ENCODE measurements at places on chromosomes 6 and 20.
A peak's percentile ranks its signal among the peaks of the same experiment; 100 is the strongest.

DNA sequence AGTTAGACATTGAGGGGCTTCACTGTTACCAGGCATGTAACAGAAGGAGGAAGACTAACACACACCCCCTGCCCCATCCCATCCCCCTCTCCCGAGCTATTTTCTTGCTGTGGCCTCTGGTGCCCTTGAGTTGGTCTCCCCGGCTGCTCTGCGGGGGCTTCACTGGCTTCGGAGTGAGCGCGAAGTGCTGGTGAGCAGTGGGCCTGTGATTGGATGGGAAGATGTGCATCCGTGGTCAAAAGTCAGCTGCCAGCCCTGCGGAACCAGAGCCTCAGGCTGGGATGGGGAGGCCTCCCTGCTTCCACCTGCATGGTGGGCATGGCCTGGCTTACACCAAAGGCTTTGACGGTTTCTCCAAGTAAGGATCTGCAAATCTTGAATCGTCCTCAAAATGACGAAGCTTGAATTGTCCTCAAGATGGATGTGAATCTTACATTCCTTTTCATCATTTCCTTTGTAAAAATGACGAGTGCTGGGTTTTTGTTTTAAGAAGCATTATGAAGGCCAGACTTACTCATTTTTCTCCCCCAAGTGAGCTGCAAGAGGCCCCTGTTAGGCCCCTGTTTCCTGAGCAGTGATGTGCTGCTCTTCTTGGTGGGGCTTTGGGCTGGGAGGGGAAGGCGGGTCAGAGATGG is 23.7 kb downstream of the SPATA2 start:
- peak overlapping the region; percentile 49 for H3K27ac ChIP-seq
- DNase-seq, result no peak
- H3K36me3 ChIP-seq, result peaks cover 39% of the 10 kb centered on the region
- H3K27me3 ChIP-seq, result no peaks in the 10 kb centered on the region
- peaks cover 28% of the 10 kb centered on the region for H3K4me1 ChIP-seq

DNA sequence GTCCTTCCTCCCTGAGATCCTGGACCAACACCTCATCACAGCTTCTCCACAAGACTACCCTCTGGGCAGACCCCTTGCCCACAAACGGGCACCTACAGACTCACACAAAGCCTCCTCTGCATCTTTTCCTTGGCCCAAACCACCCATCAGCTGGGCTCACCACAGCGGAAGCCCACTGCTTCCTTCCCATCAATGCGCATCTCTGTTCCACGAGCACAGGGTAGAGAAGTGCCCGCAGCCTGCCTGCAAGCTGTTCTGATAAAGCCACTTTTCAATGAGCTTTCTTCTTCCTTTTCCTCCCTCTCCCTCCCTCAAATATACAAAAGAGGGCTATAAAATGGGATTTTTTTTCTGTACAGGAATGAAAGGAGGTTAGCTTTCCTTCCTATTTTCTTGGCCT is 111.2 kb downstream of the NFATC2 start:
- H3K36me3 ChIP-seq, result peaks cover 57% of the 10 kb centered on the region
- peaks cover 51% of the 10 kb centered on the region for H3K4me1 ChIP-seq
- peak overlapping the region; percentile 61 for H3K27ac ChIP-seq
- H3K27me3 ChIP-seq, result no peaks in the 10 kb centered on the region
- peak overlapping the region; percentile 51 for H3K4me3 ChIP-seq

DNA sequence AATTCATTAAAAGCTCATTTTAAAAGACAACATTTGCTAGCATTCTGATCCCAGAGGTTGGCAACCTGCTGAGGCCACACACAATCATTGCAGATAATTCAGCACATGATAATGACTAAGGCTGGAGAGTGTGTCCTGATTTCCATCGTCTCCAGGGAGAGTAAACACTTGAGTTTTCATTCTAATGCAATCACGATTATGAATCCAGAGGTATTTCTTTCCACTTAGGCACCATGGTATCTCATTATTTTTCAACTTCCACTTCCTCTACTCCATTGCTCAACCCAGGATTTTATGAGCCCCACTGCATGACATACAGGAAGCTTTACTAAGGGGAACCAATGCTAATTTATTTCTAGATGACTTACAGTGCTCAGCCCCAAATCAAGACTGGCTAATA is 273.8 kb upstream of the AGPAT4 start:
- no peaks in the 10 kb centered on the region for H3K27me3 ChIP-seq
- H3K36me3 ChIP-seq, result no peaks in the 10 kb centered on the region
- no peaks in the 10 kb centered on the region for H3K4me1 ChIP-seq
- H3K4me3 ChIP-seq, result no peak overlapping the region
- no peak for DNase-seq

GRCh38 chr6:125546841-125547251 is 202.6 kb upstream of the HEY2 start:
- no peak overlapping the region for H3K4me3 ChIP-seq
- H3K36me3 ChIP-seq, result no peaks in the 10 kb centered on the region
- DNase-seq, result no peak
- peaks cover 36% of the 10 kb centered on the region for H3K27me3 ChIP-seq

DNA sequence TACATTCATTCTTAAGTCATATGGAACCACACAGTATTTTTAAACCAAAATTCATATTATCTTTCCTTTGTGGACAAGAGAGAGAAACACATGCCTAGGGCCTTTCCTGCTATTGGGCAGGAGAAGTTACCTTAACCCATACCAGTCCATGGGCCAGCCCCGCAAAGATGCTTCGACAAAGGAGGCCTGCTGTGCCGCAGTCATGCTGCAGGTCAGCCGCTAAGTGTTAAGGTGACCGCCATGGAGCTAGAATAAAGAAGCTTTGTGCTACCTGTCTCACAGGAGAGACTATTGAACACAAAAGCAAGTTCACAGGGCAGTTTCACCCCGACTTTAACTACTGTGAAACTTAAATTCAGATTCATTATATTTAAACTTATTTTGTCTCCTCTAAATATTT is 62.3 kb upstream of the TMEM181 start:
- no peak overlapping the region for H3K27ac ChIP-seq
- H3K4me3 ChIP-seq, result no peak overlapping the region
- peaks cover 12% of the 10 kb centered on the region for H3K36me3 ChIP-seq
- H3K27me3 ChIP-seq, result no peaks in the 10 kb centered on the region
- DNase-seq, result no peak
- no peaks in the 10 kb centered on the region for H3K4me1 ChIP-seq

DNA sequence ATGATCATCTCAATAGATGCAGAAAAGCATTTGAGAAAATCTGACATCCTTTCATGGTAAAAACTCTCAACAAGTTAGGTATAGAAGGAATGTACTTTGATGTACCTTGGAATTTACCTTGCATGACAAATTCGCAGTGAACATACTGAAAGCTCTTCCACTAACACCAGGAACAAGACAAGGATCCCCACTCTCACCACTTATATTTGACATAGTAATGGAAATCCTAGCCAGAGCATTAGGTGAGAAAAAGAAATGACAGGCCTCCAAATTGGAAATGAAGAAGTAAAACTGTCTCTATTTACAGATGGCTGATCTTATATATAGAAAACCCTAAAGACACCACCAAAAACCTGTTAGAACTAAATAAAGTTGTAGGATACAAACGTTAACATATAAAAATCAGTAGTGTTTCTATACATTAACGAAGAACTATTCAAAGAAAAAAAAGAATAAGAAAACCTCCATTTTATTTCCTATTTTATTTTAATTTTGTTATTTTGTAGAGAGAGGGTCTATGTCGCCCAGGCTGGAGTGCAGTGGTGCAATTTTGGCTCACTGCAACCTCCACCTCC is 26.9 kb downstream of the PCNA start:
- H3K4me3 ChIP-seq, result no peak overlapping the region
- no peak overlapping the region for H3K27ac ChIP-seq
- no peak for DNase-seq
- peaks cover 5% of the 10 kb centered on the region for H3K36me3 ChIP-seq

- no peaks in the 10 kb centered on the region for H3K27me3 ChIP-seq
- peaks cover 10% of the 10 kb centered on the region for H3K36me3 ChIP-seq
- DNase-seq, result peak; percentile 48
- peak overlapping the region; percentile 81 for H3K4me3 ChIP-seq
- peaks cover 35% of the 10 kb centered on the region for H3K4me1 ChIP-seq
These were observed 897 bp downstream of the CHD6 start for GRCh38 chr20:41617059-41617901.

DNA sequence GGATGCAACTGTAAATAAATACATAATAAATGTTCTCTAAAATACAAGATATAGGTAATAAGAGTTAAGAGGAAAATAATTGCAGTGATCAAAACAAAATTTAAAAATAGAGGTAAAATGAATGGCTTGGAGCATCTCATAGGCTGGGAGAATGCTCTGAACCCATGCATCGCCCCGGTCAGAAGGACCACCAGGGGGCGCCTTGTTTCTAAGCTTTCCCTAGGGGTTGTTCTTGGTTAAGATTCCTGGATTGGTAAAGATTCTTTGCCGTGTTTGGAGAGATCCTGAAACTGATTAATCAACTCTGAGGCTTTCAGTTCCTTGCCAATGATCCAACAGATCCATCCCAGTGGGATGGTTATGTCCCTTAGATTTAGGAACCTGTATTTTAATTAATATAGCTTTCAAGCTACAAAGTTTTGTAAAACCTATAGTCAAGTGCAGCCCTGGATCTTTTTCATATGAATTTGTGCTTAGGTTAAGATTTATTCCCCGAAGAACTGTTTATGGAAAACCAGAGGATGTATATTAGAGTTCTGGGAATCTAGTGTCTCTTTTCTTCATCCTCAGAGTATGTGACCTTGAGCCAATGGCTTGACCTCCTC is 45.3 kb upstream of the PRELID3B start:
- peak; percentile 85 for DNase-seq
- H3K4me1 ChIP-seq, result no peaks in the 10 kb centered on the region
- peak overlapping the region; percentile 41 for H3K27ac ChIP-seq
- H3K36me3 ChIP-seq, result no peaks in the 10 kb centered on the region
- H3K27me3 ChIP-seq, result peaks cover 13% of the 10 kb centered on the region

GRCh38 chr6:39402239-39402751 is 79.8 kb upstream of the KCNK16 start:
- no peak overlapping the region for H3K4me3 ChIP-seq
- peaks cover 30% of the 10 kb centered on the region for H3K27me3 ChIP-seq

DNA sequence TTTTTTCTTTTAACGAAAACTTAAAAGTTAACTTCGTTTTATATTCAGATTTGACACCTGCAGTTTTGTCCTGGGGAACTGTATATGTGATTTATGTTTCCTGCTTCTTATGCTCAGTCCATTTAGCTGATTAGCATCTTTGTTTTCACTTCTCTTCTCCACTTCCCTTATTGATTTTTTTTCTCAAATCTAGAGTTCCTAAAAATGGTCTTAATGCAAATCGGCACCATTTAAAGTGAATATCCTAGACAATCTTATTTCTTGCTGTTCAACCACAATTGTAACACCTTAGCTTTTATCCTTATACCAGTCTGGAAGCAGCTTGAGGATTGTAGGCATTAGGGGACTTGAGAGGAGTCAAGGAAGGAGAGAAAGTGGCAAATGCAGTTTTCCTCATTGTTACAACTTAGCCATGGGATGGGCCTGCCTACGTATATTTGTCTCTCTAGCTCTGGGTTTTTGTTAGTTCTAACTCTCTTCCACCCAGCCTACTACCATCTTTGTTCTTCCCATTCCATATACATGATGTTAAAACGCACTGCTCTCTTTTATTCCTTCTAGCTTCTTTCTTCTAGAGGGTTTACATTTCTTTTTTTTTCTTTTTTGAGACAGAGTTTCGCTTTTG is 8.5 kb downstream of the QRSL1 start:
- no peak overlapping the region for H3K4me3 ChIP-seq
- no peak overlapping the region for H3K27ac ChIP-seq
- H3K36me3 ChIP-seq, result peaks cover 17% of the 10 kb centered on the region
- H3K4me1 ChIP-seq, result peaks cover 20% of the 10 kb centered on the region
- H3K27me3 ChIP-seq, result no peaks in the 10 kb centered on the region
- no peak for DNase-seq

DNA sequence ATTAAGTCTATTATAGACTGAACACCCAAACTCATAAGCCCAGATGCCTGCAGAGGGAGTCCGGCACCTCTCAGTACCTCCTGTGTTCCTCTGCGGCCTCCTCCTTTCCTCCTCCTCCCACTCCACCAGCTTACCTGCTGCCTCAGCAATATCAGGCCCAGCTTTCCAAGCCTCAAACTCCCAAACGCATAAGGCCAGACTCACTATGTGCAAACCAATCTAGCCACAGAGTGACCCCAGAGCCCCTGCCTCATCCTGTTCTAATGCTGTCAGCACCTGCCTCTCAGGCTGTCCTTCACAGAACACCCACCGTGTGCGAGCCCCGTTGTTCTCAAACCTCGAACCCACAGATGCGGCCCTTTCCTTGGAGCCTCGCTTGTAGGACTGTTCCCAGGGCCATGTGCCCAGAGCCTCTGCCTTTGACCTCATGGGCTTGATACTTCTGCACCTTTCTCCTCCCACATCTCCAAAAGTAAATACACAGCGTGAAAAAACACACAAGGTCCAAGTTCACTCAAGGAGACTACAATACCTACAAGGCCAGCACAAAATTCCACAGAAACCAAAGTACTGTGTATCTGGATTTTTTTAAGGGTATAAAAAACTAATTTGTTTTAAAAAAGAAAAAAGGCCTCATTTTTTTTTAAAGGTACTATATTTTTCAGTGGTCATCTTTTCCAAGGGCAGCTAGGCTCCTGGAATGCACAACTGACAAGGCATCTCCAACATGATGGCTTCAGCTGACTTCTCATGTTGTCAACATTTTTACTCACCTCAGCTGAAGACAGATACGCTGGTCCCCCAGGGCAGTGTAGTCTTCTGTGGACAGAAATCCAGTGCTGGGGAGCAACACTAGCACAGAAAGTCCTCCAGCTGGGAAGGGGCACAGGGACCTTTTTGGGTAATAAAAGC is 52.3 kb downstream of the ABHD12 start:
- no peaks in the 10 kb centered on the region for H3K27me3 ChIP-seq
- H3K4me1 ChIP-seq, result peaks cover 2% of the 10 kb centered on the region
- H3K36me3 ChIP-seq, result no peaks in the 10 kb centered on the region
- no peak for DNase-seq
- no peak overlapping the region for H3K4me3 ChIP-seq

DNA sequence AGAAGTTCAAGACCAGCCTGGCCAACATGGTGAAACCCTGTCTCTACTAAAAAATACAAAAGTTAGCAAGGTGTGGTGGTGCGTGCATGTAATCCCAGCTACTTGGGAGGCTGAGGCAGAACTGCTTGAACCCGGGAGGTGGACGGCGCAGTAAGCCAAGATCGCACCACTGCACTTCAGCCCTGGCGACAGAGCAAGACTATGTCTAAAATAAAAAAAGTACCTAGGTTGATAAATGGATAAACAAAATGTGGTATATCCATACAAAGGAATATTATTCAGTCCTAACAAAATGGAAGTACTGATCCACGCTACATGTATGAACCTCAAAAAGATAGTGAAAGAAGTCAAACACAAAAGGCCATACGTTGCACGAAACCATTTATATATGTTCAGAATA is 1.2 kb upstream of the RPF2 start:
- DNase-seq, result no peak
- H3K27me3 ChIP-seq, result no peaks in the 10 kb centered on the region
- peaks cover 42% of the 10 kb centered on the region for H3K36me3 ChIP-seq
- peaks cover 36% of the 10 kb centered on the region for H3K4me1 ChIP-seq
- H3K27ac ChIP-seq, result peak overlapping the region; percentile 100
- H3K4me3 ChIP-seq, result peak overlapping the region; percentile 99

- H3K36me3 ChIP-seq, result no peaks in the 10 kb centered on the region
- peaks cover 5% of the 10 kb centered on the region for H3K27me3 ChIP-seq
- no peaks in the 10 kb centered on the region for H3K4me1 ChIP-seq
- no peak overlapping the region for H3K27ac ChIP-seq
- DNase-seq, result no peak
These were observed 8.2 kb upstream of the BCAS4 start for GRCh38 chr20:50786703-50787102.
